ENCODE measurements at places on chromosomes 16 and 17. TPM values are rescaled to one million over a fixed set of nuclear protein-coding genes. Genes with fewer than 3 reads are reported as not detected.

MFSD6L gene
- total RNA-seq, result not detected

WFIKKN2 gene
- total RNA-seq, result 0.03 TPM

ITGB4 gene
- 62.6 TPM for total RNA-seq

NSMCE1 gene
- total RNA-seq, result 60.8 TPM

RGS11 gene
- 4.1 TPM for total RNA-seq

TBC1D3C gene
- total RNA-seq, result not detected

KRTAP2-3 gene
- not detected for total RNA-seq

MAPT gene
- 1.5 TPM for total RNA-seq

EPX gene
- total RNA-seq, result not detected

SLC4A1 gene
- not detected for total RNA-seq

ADAP2 gene
- 2.9 TPM for total RNA-seq

PLK1 gene
- total RNA-seq, result 172 TPM
